ENCODE measurements at places on chromosomes 1 and 21. TPM values are rescaled to one million over a fixed set of nuclear protein-coding genes. Genes with fewer than 3 reads are reported as not detected.

GRCh38 chr1:87938631-87939030, 610.0 kb downstream of the LMO4 start:
- DNase-seq, result no peak

DNA sequence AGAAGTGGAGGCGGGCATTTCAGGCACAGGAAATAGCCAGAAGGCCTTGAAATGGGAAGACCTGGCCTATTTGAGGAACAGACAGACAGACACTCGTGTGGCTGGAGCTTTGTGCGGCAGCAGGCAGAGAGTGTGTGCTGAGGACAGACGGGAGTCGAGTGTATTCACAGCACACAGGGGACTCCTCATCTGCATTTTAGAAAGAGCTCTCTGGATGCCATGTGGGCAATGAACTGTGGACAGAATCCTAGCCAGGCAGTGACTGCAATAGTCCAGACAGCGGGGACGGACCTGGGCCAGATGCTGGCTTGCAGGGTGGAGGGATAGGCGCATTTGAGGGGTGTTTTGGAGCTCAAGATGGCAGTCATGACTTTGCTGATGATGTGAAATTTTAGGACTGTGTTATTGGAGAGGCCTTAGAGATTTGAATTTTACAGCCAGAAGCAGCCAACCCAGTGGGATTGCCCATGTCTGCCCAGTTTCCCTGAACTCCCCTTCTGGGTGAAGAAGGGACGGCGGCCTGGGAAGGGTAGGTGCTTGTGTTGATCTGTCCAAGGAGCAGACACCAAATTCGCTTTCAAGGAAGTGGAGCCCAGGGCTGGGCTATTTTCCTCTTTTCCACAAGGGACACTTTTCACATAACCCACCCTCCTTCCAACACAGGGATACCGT, 43.7 kb downstream of the CHAF1B start:
- DNase-seq, result peak; percentile 70

DNA sequence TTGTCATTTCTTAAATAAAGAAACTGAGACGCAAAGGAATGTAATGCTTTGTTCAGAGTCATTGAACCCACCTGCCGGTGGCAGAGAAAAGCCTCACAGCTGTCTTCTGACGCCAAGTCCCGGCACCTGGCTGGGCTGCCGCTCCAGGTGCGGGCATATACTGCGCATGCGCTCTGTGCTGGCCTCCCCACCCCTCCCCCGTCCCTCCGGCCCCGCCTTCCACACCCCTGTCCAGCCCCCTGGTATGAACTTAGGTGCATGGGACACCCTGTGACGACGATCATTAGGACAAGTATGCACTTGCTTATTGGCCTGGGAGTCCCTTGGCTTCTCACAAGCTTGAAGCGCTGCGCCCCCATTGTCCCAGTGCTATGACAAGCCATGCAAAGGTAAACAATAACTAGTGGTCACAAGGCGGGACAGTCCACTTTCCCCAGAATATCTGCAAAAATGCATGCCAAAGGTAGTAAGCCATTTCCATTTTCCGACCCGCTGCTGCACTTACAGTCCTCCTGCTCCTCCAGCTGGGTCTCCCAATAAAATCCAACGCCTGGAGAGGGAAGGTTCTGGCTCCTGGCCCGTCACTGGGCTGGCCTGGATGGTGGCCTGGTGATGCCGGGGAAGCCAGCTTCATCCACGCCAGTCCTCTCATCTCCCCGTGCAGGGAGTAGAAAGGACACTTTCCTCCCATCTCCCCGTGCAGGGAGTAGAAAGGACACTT, 100.4 kb downstream of the PSMG1 start:
- no peak for DNase-seq

The CFAP298 gene
- 20.4 TPM for total RNA-seq

DNA sequence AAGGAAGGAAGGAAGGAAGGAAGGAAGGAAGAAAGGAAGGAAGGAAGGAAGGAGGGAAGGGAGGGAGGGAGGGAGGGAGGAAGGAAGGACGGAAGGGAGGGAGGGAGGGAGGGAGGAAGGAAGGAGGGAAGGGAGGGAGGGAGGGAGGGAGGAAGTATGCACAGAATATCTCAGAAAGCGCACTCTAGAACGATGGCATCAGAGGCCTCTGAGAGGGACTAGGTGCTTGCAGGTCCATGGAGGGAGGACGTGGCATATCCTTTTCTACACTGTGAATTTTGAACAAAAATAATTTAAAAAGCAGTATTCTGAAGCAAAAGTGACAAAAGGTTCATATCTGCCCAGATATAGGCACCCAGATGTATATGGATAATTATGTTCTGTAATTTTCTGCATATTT, 65.5 kb downstream of the SYF2 start:
- DNase-seq, result no peak

DNA sequence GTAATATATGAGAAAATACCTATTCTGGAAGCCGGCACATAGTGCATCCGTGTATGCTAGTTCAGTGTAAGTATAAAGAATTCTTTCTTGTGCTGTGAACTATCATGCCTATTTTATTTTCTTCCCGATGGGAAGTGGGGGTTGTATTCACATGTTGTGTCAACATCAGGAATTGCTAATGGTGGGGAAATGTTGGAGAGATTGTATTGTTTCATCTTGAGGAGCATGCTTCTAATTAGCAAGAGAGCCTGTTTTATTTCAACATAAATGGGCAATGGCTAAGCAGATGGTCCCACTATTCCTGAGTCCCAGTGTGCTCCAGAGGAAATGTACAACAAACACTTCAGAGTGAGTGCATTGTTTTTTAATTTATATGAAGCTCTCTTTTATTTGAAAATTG, 485.2 kb downstream of the PLPP3 start:
- DNase-seq, result no peak

The SH2D5 gene
- total RNA-seq, result 0.39 TPM

GRCh38 chr1:98331718-98332311, 329.7 kb upstream of the SNX7 start:
- DNase-seq, result no peak

The IFI44L gene
- total RNA-seq, result 42.2 TPM

The ZCCHC17 gene
- total RNA-seq, result 21.3 TPM

- DNase-seq, result no peak
These were observed 49.7 kb downstream of the MYOM3 start for GRCh38 chr1:24062221-24062620.

GRCh38 chr1:57464756-57465155, 40.9 kb upstream of the DAB1 start:
- DNase-seq, result no peak

- no peak for DNase-seq
These were observed 14.7 kb upstream of the RGS2 start for GRCh38 chr1:192793983-192794767.

DNA sequence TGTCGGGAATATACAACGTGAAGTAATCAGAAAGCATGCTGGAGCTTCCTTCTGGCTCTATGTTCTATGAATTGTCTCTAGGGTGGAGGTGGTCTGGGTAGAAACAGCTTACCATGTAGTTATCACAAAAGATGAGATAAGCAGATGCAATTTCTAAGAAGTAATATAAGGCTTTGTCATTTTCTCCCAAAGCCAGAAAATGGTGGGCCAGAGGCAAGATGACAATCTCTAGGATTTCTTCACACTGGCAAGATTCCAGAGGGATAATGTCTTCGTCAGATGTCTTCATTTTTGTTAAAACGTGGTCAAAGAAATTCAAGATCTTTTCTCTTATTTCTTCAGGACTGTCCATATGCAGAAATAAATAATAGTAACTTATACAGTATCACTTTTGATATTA, 77.7 kb downstream of the ADCY10 start:
- DNase-seq, result no peak

DNA sequence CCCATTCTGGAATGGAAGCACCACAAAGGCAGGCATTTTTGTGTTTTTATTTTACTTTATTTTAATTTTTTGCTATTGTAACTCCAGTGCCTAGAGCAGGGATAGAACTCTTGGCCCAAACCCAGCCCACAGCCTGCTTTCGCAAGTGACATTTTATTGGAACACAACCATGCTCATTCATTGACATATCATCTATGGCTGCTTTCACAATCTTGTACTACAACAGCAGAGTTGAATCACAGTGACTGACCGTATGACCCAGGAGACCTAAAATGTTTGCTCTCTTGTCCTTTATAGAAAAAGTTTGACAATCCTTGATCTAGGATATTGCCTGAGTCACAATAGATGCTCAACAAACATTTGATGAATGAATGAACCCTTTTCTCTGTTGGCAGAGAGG, 83.9 kb upstream of the ATP1A1 start:
- DNase-seq, result no peak

The BSND gene
- not detected for total RNA-seq

The AGMAT gene
- total RNA-seq, result 0.13 TPM
